ENCODE measurements at places on chromosomes 12 and 14.

DNA sequence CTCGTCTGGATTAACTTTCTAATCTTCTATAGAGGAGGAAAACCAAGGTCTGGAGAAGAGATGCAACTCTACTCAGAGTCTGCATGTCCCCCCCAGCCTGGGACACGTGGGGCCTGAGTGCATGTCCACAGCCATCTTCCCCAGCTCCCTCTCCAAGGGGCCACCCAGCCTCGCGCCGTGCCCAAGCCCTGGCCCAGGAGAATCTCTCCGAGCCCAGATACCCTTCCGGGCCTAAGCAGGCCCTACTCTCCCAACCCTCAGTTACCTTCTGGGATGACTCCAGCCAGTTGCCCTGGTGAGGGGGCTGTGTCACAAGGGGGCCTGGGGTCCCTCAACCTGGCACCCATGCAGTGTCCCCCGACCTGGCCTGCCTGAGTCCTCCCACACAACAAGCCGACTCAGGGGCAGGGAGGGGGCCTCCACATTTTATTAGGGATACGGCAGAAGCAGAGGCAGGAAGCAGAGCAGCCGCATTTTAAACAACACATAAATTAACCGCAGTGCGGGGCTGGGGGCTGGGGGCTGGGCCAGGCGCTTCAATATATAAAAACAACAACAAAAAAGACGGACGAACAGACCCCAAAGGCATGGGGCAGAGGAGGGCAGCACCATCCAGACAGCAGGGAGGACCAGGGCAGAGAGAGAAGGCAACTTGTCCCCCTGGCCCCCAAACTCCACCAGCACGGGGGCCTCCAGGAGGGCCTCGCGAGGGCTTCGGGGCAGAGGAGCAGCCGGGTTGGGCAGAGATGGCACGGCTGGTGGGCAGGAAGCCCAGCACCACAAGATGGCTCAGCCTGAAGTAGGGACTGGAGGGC lies 37.3 kb downstream of the NCKAP5L start:
- no peak for DNase-seq

GRCh38 chr12:92124689-92125029 lies 21.0 kb downstream of the BTG1 start:
- no peak for DNase-seq

DNA sequence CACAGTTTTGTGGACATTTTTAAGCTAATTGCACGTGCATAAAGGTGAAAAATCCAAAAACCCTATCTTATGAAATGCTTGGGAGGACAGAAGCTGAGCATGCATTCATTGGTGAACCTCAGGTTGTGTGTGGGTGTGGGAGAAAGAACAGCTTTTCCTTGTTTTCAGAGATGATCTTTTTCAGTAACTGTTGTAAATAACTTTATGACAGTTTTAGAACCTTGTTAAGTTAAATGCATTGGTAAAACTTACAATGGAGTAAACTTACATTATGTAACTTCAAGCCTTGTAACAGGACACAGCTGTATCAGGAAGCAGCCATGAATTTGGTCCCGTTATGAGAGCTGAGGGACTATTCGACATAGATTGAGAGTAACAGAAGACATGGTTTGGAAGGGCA lies 587.4 kb downstream of the GALC start:
- no peak for DNase-seq

GRCh38 chr12:43891856-43892574 lies 56.1 kb downstream of the TMEM117 start:
- no peak for DNase-seq

DNA sequence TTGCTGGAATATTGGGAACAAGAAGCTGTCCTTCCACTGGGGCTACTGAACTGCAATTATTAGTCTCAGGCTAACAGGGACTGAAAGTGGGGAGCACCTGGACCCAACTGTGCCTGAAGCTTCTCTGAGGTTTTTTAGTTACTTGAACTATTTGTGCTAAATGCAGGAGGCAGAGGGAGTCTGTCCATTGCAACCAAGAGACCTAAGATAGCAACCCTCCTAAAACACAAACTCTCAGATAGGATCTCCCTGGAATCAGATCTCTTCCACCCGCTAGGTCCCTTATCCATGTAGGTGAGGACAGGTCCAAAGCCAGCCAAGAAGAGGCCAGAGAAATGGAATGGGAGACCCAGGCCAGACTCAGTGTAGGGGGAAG lies 58.1 kb downstream of the NCOR2 start:
- DNase-seq: no peak

- no peak for DNase-seq
Measured at GRCh38 chr12:64452559-64453329, 824 bp downstream of the TBK1 start.

GRCh38 chr12:44640427-44641190 lies 235.5 kb downstream of the NELL2 start:
- DNase-seq: no peak

- DNase-seq: no peak
Measured at GRCh38 chr14:65501328-65501727, 88.8 kb downstream of the FUT8 start.

DNA sequence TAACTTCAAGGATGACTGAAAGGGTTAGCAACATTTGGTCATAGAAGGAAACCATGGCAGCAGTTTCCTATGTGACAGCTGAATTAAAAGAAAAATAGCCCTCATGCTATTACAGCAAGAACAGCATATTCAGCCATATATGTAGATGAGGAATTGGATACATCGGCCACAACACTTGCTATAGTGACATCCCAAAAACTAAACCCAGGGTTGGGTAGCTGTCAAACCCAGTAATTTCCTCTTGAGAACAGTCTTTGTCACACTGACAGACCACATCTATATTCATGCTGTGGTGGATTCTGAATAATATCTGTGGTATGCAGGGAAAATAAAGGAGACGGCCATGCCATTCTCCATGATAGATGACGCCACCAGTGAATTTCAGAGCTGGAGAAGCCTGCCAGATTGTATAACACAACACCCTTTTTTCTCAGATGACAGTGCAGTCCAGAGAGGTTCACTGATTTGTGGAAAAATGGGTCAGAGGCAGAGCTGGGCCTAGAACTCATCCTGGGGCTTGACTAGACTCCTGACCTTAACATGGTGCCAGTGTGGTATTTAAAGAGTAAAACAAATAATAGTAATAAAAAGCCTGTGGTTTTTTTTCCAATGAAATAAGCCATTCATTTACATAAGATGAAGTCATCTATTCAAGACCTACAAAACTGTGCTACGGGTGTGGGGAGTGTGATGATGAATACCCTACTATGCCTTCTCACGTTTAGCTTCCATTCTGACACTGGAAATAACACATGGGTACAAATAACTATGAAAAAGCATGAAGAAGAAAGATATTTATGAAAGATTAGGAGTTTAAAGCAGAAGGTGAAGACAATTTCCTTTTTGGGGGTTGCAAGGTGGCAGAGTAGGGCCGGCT lies 32.3 kb downstream of the EFCAB11 start:
- no peak for DNase-seq

- DNase-seq: no peak
Measured at GRCh38 chr12:92085736-92086040, 60.0 kb downstream of the BTG1 start.

DNA sequence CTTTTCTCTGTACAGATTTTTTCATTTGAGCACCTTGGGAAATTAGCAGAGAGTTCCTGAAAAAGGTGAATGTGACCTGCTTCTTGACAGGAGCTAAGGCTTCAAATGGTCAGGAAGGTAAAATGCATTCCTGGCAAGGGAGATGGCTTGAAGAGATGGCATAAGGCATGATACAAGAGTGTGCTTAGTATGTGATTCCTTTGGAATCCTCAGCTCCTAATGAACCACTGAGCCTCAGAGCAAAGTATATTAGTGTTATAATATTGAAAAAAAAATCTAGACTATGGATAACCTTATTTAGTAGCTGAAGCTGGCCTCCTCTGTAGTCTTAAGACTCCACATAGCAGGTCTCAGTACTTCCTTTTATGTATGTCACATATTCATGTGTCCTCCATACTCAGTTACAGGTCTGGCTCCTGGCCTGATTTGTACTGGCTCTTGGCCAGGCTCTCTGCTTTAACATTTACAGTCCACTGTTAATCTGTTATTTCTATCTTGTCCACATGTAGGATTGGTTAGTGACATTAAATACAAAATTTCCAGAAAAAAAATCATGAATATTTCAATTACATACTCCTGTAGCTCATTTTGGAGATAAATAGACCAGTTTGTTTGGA lies 17.9 kb downstream of the TOGARAM1 start:
- no peak for DNase-seq

GRCh38 chr14:96249029-96249428 lies 7.0 kb upstream of the BDKRB1 start:
- DNase-seq: no peak

DNA sequence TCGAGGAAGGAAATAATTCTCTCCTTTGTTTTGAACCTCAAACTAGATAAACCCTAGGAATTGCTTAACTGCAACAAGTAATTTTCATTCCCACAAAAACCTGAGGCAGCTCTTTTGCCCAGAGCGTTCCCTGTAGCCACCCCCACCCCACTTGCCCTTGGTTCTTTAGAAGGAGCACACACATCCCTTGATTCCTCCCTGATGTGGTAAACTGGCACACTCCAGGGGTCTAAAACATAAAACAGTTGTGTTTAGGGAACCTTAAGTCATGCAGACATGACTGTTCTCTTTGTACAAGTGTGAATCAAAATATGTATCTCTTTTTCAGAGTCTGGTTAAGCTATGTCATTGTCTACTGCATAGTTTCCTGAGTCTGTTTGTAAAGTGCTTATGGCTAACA lies 14.0 kb downstream of the MAPK1IP1L start:
- DNase-seq: no peak

DNA sequence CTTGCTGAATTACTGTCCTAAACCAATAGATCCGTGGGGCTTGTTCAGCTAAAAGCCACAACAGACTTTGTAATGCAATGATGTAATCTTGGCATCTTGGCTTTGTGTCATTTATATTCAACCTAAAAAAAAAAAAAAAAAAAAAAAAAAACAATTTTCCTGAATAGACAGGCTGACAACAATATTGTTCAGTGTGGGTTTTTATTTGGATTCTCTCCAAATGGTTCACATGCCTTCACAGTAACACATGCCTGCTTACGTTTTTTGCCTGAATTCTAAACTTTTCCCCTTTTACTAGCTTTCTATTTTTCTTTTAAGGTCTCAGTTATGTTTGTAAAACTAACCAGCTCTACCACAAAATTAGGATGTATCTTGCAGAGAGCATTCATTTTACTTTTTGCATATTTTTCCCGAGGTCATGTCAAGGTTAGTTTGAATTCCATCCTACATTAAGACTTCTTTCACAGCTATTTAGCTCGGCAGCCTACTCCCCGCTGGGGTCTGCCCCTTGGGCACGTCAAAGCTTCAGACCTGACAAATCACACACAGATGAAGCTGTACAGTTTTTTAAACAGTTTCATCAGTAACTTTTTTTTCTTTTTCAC lies 213.7 kb upstream of the NPAS3 start:
- DNase-seq: no peak

DNA sequence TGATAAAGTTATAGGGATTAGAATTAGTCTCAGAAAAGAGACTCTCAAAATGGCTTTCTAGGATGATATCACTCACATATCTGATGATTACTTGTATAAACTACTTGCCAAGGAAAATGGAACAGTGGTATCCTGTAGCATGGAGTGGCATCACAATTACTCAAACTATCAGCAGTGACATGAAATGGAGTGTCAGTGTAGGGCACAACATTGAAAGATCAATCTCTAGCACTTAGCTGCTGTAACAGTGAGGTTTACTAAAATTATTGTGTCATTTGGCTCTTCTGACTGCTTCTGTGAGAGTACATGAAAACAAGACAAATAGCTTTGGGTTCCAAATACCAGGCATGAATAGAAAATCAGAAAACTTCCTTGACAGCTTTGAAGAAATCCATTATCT lies 6.7 kb upstream of the MAP4K5 start:
- DNase-seq: no peak

DNA sequence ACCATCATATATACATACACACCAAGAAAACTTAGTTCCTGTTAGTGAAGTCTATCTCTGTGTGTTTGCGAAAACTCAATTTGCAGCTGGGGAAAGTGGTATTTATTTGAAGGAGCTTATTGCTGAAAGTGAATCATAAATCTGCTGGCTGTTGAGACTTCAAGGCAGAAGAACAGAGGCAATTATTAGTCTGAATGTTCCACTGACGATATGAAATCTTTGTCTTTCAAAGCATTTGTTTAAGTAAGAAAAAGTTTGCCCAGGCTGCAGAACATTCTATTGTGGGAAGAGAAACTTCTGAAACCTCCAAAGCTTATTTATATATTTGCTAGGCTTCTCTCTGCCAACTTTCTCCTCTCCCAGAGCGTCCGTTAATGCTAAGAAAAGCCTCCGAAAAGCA lies 255.7 kb upstream of the TMPO start:
- no peak for DNase-seq

GRCh38 chr12:9391815-9392214 lies 183.6 kb upstream of the PZP start:
- no peak for DNase-seq

DNA sequence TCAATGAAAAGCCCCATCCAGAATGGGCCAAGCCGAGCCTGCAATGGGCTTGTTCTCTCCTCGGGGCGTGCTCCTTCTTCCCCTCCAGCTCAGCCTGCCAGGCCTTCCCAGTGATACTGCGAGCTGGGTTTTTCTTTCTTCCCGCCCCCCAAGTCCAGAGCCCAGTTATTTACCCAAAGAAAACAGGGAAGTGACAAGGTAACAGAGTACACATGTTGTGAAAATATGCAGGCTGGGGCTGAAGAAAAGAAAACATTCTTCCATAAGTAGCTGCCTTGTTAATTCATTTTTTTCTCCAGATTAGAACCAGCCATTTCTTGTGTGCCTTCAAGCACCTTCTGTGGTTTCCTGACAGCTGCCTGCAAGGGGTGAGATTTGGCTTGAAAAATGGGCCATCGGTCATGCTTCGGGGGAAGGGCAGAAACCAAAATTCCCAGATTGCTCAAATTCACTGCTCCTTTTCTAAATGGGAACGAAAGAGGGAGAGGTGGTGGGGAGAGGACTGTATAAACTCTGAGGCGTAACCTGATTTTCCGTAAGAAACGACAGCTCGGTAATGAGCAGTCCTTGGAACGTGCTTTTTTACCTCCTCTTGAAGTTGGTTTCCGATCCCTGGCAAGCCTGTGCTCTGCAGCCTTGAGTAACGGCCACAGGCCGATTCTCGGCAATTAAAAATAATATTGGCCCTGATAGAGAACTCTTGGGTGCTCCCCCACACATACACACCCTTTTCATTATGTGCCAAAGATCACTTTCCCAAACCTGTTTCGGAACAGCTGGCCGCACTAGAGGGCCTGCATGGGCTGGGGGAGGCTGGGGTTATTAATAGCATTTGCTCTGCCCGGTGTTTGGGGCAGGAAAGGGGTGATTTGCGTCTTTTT lies 229.4 kb downstream of the ZFP36L1 start:
- DNase-seq: no peak

GRCh38 chr14:24133735-24134134 lies 2.3 kb upstream of the PSME1 start:
- no peak for DNase-seq

DNA sequence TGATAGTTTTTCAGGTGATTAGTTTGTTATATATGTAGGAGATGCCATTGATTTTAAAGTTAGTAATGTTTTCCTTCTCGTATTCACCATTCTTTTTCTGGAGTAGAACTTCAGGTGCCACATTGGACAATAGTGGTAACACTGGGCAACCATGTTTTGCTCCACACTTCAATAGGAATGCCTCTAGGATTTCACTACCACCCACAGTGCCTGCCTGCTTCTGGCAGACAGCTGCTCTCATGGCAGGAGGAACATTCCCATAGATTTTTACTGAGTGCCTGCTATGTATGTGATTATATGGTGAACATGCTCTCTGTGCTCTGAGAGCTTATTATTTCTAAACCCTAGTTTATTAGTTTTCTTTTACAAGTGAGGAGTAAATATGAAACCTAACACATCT lies 53.7 kb downstream of the GCH1 start:
- DNase-seq: no peak

Measured in stimulated activated CD4-positive, alpha-beta T cell treated with anti-CD3 and anti-CD28 coated beads, Interleukin-15, amount 100 ng/mL, for 48 hours (primary cell).